ENCODE measurements at places on chromosomes 1 and 21. TPM values are rescaled to one million over a fixed set of nuclear protein-coding genes. Genes with fewer than 3 reads are reported as not detected.

- DNase-seq, result no peak
- H3K27ac ChIP-seq, result peak overlapping the region; percentile 72
- no peaks in the 10 kb centered on the region for H3K27me3 ChIP-seq
- peaks cover 4% of the 10 kb centered on the region for H3K4me1 ChIP-seq
- H3K36me3 ChIP-seq, result no peaks in the 10 kb centered on the region
- H3K4me3 ChIP-seq, result no peak overlapping the region
These were observed 18.3 kb downstream of the NPR1 start for GRCh38 chr1:153696741-153697140.

DNA sequence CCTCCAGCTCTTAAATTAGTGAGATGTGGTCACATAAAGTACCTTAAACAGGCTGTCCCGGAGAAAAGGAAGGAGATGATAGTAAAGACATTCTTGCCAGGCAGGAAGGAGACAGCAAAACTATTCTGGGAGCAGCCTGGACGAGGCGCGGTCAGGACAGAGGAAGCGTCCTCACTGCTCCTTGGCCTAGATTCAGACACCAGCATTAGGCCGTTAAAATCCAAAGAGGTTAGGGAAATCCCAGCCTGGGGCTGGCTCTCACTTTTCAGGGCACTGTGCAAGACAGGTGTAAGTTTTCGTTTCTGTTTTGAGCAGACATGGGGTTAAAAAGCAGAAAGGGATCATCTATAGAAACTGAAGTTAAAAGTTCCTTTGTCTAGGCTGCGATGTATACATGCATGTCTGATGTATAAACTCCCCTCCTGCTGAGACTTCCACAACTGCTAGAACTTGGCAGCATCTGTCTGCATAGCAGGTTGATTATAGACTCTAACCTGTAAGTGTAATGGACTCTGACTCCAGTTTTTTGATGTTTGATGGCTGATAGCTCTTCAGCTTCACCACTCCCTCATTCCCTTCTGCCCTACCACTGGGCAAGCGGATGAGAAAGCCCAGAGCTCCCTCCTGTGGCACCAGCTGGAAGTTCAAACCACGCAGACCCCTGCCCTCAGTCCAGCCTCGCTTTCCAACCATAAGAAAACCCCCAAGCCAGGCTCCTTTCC is 21.5 kb downstream of the STPG1 start:
- H3K4me3 ChIP-seq, result peak overlapping the region; percentile 35
- no peaks in the 10 kb centered on the region for H3K27me3 ChIP-seq

DNA sequence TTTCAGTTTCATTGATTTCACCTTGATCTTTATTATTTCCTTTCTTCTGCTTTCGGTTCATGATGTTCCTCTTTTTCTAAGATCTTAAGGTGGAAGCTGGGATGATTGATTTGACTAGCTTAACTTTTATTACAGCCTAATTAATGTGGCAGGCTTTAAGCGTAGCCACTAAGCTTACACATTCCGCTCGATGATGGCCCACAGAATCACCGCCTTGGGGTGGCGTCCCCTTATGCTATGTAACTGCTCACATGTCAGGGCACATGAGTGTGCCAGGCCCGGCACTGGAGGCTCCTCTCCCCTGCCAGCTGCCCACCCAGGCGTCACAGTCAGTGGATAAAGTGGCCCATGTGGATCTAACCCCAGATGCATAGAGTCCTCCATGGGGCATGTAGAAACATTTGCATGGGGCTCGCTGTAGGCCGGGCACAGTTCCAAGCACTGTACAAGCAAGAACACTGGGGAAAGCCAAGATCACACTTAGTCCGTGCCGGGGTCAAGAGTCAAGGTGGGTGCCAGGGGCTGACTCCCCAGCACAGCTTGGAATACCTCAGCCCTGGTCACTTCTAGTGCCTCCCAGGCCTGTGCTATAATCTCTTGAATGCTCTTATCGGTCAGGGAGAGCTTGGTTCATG is 41.7 kb downstream of the PKNOX1 start:
- no peak for DNase-seq
- no peak overlapping the region for H3K27ac ChIP-seq
- no peaks in the 10 kb centered on the region for H3K27me3 ChIP-seq

GRCh38 chr1:230128569-230129285 is 61.7 kb downstream of the GALNT2 start:
- H3K27ac ChIP-seq, result no peak overlapping the region
- DNase-seq, result no peak
- H3K4me1 ChIP-seq, result peaks cover 43% of the 10 kb centered on the region
- no peaks in the 10 kb centered on the region for H3K36me3 ChIP-seq
- H3K4me3 ChIP-seq, result no peak overlapping the region

DNA sequence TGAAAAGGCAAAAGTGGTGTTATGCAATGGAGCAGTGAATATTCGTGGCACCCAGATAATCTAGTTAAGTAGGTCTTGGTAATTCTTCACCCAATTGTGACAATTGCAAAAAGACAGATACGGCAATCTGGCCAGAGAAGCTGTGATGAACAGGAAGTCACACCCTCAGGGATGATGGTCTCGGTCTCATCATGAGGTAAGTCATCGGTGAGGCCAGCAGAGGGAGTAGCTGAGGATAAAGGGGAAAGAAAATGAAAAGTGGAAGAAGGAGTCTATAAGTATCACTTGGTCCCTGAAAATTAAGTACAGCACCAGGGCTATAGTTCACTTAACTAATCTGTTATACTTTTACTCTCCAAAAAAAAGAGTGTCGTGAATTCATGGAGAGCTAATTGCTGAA is 258.8 kb upstream of the NCAM2 start:
- no peak overlapping the region for H3K4me3 ChIP-seq
- H3K36me3 ChIP-seq, result no peaks in the 10 kb centered on the region
- no peak overlapping the region for H3K27ac ChIP-seq
- H3K4me1 ChIP-seq, result no peaks in the 10 kb centered on the region
- H3K27me3 ChIP-seq, result no peaks in the 10 kb centered on the region

DNA sequence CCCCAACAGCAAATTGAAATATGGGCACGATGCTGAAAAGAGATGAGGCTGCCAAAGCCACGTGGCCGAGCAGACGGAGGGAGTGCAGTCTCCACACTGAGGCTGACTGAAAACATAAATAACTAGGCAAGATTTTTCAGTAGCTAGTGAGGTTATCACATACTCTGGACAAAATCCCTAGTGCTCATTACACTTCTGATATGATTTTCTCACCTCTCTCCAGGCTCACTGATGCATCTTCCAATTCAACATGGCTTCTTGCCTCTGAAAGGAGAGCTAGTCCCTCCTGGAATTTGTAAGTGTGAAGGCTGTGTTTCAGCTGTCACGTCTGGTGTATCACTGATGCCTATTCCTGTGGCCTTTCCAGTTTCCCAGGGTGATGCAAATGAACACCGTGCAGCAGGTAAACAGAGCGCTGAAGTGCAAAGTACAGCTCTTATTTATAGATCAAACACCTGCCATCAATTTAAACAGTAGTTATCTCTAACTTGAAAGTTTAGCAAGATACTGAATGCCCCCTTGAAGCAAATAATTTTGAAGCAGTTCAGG is 656.1 kb downstream of the KIF26B start:
- H3K4me3 ChIP-seq, result no peak overlapping the region
- H3K27me3 ChIP-seq, result no peaks in the 10 kb centered on the region
- H3K27ac ChIP-seq, result no peak overlapping the region
- H3K36me3 ChIP-seq, result no peaks in the 10 kb centered on the region
- H3K4me1 ChIP-seq, result no peaks in the 10 kb centered on the region

- H3K36me3 ChIP-seq, result no peaks in the 10 kb centered on the region
- H3K4me3 ChIP-seq, result no peak overlapping the region
- no peaks in the 10 kb centered on the region for H3K27me3 ChIP-seq
- DNase-seq, result no peak
These were observed 6.1 kb downstream of the CAPZA1 start for GRCh38 chr1:112625696-112626095.

Gene ZBTB8OS
- 48.1 TPM for total RNA-seq

Gene ACTL8
- not detected for total RNA-seq

DNA sequence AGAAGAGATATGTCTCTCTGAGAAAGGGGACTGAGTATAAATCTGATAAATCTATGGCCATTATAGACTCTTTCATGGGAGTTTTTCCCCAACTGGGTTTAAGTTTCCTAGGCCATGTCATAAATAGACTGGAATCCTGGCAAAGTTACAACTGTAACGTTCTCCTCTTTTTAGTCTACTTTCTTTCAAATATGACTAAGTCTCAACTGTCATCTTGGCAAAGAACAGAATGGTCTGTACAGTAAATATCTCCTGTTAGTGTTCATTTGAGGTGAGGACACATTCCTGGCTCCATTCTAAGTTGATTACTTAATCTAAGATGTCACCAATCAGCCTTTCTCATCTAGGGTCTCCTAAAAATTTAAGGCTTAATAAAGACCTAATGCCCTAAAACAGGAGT is 300.5 kb downstream of the BRINP2 start:
- no peak overlapping the region for H3K27ac ChIP-seq
- no peaks in the 10 kb centered on the region for H3K36me3 ChIP-seq
- no peak for DNase-seq
- peaks cover 5% of the 10 kb centered on the region for H3K4me1 ChIP-seq
- no peak overlapping the region for H3K4me3 ChIP-seq
- no peaks in the 10 kb centered on the region for H3K27me3 ChIP-seq

DNA sequence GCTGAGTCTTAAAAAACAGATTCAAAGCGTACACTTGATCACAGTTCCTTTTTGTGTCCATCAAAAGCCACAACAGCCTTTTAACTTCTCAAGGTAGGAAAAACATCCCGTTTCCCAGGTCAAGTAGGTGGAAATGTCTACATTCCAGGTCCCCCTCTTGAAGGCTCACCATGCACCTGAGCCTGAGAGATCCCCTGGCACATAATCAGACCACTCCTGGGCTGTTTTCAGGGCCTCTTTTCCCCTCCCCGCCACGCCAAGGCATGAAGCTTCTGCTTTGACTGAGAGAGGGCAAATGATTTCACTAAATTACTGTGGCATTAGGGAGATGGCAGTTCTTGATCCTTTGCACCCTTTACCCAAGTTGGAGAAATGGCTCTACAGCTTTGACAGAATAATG is 21.7 kb downstream of the CNN3 start:
- no peaks in the 10 kb centered on the region for H3K4me1 ChIP-seq
- DNase-seq, result no peak
- H3K27ac ChIP-seq, result no peak overlapping the region
- H3K36me3 ChIP-seq, result no peaks in the 10 kb centered on the region
- H3K4me3 ChIP-seq, result no peak overlapping the region
- no peaks in the 10 kb centered on the region for H3K27me3 ChIP-seq

Gene CA6
- not detected for total RNA-seq

- no peaks in the 10 kb centered on the region for H3K36me3 ChIP-seq
- H3K4me3 ChIP-seq, result no peak overlapping the region
- H3K27me3 ChIP-seq, result no peaks in the 10 kb centered on the region
These were observed 7.3 kb downstream of the GJA5 start for GRCh38 chr1:147753081-147753480.

DNA sequence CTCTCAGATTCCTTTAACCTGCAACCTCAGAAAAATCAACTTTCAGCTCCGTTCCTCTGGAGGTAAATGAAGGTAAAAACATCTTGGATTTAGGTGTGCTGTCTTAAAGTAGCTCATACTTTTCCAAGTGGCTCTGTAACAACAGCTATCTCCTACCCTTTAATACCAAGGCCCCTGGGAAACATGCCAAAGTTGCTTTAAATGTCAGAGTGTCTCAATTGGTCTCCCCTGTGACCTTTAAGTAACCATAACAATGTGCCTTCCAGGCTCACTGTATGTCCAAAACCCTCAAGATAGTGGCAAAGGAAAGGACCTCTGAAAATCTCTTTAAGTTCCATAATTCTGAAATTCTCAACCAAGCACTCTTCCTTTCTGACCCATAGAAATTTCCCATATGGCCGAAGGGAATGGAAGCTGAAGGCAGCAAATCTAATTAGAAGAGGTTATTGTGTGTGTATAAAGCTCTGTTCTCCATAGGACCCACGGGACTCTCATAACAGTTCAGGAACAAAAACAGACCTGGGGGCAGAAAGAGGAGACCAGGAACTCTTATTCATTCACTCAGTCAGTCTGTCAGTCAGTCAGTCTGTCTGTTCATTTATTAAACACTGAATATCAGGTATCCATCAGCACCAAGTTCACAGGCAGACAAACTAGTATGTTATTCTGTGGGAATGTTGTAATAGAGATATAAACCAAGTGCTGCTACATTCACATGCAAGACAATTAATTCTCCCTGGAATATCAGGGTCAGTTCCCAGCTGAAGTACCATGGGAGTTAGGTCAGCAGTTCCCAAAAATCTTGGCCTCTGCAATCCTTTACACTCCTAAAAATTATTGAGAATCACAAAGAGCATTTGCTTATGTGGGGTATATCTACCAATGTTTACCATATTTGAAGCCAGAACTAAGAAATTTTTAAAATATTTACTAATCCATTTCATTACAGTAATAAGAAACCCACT is 19.1 kb downstream of the ASTN1 start:
- H3K36me3 ChIP-seq, result no peaks in the 10 kb centered on the region
- H3K27ac ChIP-seq, result no peak overlapping the region
- no peaks in the 10 kb centered on the region for H3K27me3 ChIP-seq
- no peak overlapping the region for H3K4me3 ChIP-seq
- no peak for DNase-seq

Gene CCDC190
- total RNA-seq, result not detected

DNA sequence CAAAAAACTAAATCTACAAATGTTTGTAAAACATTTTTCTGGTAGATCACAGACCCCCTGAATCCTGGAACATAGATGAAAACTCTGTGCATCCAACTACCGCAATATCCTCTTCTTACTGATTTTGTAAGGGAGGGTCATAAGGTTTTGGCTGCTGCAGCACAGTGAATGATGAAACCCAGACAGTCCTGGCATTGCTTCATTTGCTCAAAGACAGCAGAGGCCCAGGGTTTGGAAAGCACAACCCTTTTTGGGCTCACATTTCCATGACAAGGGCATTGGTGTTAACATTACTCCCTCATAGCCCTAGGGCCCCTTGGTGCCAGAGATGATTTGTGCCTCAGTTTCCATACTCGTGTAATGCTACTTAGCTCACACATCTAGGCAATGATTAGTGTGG is 51.2 kb downstream of the PLXNA2 start:
- H3K36me3 ChIP-seq, result no peaks in the 10 kb centered on the region
- H3K4me3 ChIP-seq, result no peak overlapping the region
- peak; percentile 69 for DNase-seq
- peak overlapping the region; percentile 37 for H3K27ac ChIP-seq

DNA sequence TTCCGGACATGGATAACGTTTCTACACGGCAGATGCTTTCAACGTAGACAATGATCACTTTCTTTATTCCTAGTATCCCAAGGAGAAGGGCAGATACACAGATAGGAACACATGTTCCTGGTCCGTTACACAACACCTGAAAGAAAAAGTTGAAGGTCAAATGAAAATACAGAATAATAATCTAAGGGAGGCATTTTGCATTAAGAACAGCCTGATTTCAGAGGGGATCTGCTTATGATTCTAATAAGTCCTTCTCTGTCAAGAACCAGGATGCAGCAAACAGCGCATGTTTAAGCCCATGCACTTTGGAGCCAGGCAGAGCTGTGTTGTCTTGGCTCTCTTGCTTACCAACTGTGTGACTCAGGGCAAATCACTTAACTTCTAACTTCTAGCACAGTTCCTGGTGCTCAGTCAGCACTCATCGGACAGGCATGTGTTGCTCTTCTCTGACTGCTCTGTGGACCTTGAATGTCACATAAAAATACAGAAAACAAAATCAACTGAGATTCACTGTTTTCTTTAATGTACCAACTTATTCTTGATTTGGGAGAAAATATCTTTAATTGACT is 56.3 kb upstream of the CNN3 start:
- H3K4me1 ChIP-seq, result no peaks in the 10 kb centered on the region
- DNase-seq, result no peak
- no peaks in the 10 kb centered on the region for H3K27me3 ChIP-seq
- H3K27ac ChIP-seq, result no peak overlapping the region
- H3K4me3 ChIP-seq, result no peak overlapping the region

- no peaks in the 10 kb centered on the region for H3K27me3 ChIP-seq
These were observed 21.3 kb downstream of the AIDA start for GRCh38 chr1:222691016-222691415.

- DNase-seq, result no peak
- no peak overlapping the region for H3K27ac ChIP-seq
These were observed 12.6 kb downstream of the SZT2 start for GRCh38 chr1:43402089-43402865.
